ENCODE measurements at places on chromosomes 11 and 22. TPM values are rescaled to one million over a fixed set of nuclear protein-coding genes. Genes with fewer than 3 reads are reported as not detected.
A peak's percentile ranks its signal among the peaks of the same experiment; 100 is the strongest.

DNA sequence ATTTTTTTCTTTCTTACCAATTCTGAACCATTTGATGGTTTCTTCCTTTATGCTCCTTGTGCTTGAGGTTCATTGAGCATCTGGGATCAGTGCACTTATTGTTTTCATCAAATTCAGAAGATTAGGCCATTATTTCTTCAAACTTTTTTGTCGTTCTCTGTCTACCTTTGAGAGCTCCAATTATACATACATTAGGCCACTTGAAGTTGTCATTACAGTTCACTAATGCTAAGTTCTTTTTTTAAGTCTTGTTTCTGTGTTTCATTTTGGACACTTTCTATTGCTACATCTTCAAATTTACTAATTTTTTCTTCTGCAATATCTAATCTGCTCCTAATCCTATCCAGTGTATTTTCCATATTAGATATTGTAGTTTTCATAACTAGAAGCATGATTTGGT lies 40.8 kb downstream of the CDPF1 start:
- DNase-seq, result no peak

GRCh38 chr11:19832086-19832750 lies 119.6 kb downstream of the NAV2 start:
- DNase-seq, result no peak

TRIM48 gene
- total RNA-seq, result not detected

GRCh38 chr11:6618117-6619003 lies 862 bp downstream of the TPP1 start:
- DNase-seq, result peak; percentile 61

DNA sequence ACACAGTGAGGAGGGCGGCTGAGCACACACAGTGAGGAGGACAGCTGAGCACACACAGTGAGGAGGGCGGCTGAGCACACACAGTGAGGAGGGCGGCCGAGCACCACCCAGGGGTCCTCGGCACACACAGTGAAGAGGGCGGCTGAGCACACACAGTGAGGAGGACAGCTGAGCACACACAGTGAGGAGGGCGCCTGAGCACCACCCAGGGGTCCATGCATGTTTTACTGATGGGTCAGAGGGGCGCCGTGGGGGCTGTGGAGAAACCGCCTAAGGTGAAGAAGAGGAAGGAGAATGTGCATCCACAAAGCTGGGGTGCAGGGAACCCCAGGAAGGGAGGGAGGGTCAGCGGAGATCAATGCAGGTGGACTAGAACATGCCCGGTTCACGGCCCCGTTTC lies 461.8 kb downstream of the BRD1 start:
- DNase-seq, result no peak

DNA sequence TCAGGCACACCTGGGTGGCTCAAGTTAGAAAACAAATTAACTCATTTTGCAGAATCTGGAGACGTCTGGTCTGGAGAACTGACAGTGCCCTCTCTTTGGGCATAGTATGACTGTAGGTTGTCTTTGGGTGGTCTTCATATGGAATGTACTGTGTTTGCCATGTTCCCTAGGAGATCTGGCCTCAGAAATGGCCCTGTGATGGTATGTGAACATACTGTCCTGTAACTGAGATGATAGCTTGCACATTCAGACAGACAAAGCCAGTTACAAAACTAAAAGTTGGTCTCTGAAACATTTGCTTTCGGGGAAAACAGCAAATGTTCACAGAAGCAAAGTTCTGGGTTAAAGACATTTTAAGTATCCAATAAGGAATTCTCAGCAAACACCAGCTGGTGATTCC lies 29.7 kb downstream of the CD44 start:
- DNase-seq, result no peak

GRCh38 chr11:132718711-132719671 lies 813.3 kb downstream of the OPCML start:
- DNase-seq, result no peak

DNA sequence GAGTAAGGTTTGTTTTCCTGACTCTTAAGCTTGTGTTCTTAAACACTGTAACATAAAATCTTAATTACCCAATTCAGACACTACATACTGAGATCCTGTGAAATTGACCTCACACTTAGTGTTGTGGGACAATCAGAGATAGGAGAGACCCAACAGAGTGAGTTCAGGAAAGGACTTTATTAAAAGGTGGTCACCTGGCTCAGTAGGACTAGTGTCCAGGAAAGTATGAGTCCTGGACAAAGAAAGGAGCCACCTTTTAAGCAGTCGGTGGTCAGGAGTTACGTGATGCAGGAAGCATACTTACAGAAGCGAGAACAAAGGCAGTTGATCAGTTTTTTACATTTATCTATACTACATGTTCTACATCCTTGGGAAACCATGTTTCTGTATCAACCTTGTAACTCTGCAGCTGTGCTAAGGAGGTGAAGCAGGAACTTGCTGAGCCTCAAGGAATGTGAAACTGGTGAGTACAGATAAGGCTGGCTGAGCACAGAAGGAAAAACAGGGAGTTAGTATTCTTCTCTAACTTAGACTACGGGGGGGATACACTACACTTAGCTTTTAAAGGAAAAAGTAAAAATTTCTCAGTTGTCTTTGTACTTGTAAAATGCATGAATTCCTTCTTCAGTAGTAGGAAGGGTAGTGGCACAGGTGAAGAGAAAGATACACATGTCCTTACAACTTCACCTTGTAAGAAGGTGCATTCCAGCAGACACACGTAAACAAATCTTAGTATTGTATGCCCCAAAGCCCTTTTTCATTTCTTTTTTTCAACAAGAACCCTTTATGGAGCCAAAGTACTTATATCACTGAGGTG lies 15.1 kb downstream of the OR51E1 start:
- DNase-seq, result no peak

TMEM191B gene
- not detected for total RNA-seq

GRCh38 chr11:35066783-35067423 lies 72.1 kb upstream of the CD44 start:
- DNase-seq, result no peak

- DNase-seq, result peak; percentile 1
Measured at GRCh38 chr22:22800716-22801115, 86.9 kb upstream of the IGLL5 start.

- no peak for DNase-seq
Measured at GRCh38 chr11:16184588-16184987, 171.8 kb downstream of the SOX6 start.

- DNase-seq, result no peak
Measured at GRCh38 chr11:9677951-9678350, 14.1 kb downstream of the SWAP70 start.

EHBP1L1 gene
- 83.3 TPM for total RNA-seq

- no peak for DNase-seq
Measured at GRCh38 chr11:9494316-9494715, 33.5 kb downstream of the ZNF143 start.

MPZL2 gene
- not detected for total RNA-seq

DNA sequence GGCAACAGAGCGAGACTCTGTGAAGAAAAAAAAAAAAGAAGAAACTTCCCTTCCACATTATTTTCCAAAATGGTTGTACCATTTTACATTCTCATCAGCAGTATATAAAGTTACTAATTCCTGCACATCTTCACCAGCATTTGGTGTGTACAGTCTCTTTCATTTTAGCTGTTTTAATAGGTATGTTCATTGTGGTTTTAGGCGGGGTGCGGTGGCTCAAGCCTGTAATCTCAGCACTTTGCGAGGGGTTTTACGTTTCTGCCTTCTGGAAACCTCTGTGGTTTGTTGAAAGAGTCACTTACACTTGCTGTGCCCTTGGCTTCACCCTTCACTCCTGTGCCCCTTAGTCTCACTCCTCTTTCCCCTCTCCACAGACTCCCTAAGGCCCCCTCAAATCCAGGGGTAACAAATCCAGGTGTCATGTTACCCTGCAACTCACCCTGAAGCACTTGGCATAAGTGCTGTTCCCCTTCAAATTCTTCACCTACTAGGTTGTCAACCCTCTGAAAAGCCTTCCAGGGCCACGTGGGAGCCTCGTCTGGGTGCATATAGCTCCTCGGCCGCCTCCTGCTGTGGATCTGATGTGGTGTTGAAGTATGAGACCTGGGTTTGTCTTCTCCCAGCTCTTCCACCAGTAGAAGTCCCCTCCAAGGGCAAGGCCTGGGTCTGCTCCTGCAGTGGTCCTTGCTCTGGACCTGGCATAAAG lies 20.8 kb downstream of the TOB2 start:
- DNase-seq, result no peak

TPH1 gene
- total RNA-seq, result not detected

CD248 gene
- not detected for total RNA-seq

- no peak for DNase-seq
Measured at GRCh38 chr22:39309364-39309861, 10.0 kb downstream of the RPL3 start.

- DNase-seq, result peak; percentile 68
Measured at GRCh38 chr11:114678125-114679036, at the start of gene NXPE2. Gene NXPE2, plus strand, starts transcription at chr11:114678527. Its CDS starts 49 bp downstream, at chr11:114678576.

USH1C gene
- not detected for total RNA-seq

NECTIN1 gene
- total RNA-seq, result 3.0 TPM

APOA5 gene
- not detected for total RNA-seq

DNA sequence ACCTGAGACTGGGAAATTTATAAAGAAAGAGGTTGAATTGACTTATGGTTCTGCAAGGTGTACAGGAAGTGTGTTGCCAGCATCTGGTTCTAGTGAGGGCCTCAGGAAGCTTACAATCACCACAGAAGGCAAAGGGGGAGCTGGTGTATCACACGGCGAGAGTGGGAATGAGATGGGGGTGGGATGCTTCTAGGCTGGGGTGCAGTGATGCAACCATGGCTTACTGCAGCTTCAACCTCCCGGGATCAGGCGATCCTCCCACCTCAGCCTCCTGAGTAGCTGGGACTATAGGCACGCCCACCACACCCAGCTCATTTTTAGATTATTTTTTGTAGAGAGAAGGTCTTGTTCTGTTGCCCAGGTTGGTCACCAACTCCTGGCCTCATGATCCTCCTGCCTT lies 61.0 kb downstream of the C22orf31 start:
- no peak for DNase-seq

TTC38 gene
- 15.3 TPM for total RNA-seq

GRCh38 chr11:40998920-40999319 lies 460.5 kb downstream of the LRRC4C start:
- no peak for DNase-seq

DNA sequence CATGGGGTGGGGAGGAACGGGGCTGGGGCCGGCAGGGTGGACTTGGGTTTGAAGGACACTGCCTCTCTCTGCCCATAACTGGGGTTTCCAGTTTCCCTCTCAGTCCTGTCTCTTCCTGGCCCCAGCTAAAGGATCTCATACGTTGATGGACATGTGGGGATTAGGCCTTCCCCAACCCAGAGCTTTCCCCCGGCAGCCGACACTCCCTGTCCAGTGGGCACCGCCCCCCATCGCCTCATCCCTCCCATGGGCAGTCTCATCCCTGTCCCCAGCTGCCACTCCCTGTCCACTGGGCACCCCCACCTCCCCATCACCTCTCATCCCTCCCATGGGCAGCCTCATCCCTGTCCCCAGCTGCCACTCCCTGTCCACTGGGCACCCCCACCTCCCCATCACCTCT lies 22.2 kb upstream of the ACR start:
- DNase-seq, result no peak

SLC6A5 gene
- total RNA-seq, result not detected

SCGB1C1 gene
- total RNA-seq, result not detected

- no peak for DNase-seq
Measured at GRCh38 chr11:113444502-113445123, 30.6 kb downstream of the DRD2 start.

PTPN5 gene
- not detected for total RNA-seq
